CD4-positive, alpha-beta T cell treated with Interleukin-17A for 4 hours (primary cell): ENCODE measurements at places on chromosomes 12 and 14.

DNA sequence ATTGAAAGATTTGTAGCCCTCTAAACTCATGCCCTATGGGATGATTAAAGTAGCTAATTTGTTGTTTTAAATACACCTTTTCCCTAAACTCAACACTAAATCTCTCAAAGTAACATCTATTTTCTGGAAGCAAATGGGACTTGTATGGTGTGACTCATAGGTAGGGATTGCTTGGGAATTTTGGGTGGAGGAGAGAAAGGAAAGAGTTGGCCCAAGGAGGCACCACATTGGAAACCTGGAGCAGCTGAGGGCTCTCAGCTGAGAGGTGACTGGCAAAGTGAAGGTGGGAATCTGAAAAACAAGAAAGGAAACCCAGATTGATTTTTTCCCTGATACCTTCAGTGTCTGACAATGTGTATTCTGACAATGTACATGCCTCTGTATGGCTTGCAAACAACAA lies 114.8 kb upstream of the PRICKLE1 start:
- DNase-seq, result no peak

GRCh38 chr14:20487396-20487725 lies 18.0 kb upstream of the RNASE10 start:
- DNase-seq, result no peak

- no peak for DNase-seq
These were observed 59.9 kb downstream of the LIN7A start for GRCh38 chr12:80877721-80878265.

DNA sequence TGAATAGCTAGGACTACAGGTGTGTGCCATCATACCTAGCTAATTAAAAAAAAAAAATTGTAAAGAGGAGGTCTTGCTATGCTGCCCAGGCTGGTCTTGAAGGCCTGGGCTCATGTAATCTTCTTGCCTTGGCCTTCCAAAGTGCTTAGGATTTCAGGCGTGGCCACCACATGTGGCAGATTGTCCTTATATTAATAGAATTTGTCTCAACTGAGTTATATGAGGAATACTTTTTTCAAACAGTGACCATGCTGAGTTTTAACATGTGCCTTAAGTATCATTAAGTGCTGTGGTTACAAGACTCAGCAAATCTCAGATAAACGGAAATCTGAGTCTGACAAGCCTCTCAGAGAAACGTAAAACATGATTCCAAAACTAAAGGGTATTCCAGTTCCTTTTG lies 83.2 kb upstream of the FERMT2 start:
- DNase-seq, result no peak

- no peak for DNase-seq
These were observed 618.6 kb downstream of the AACS start for GRCh38 chr12:125683748-125684381.

- no peak for DNase-seq
These were observed 21.5 kb upstream of the ALDH2 start for GRCh38 chr12:111745211-111745610.

GRCh38 chr14:75064205-75064567 lies 362 bp upstream of the ACYP1 start:
- no peak for DNase-seq

DNA sequence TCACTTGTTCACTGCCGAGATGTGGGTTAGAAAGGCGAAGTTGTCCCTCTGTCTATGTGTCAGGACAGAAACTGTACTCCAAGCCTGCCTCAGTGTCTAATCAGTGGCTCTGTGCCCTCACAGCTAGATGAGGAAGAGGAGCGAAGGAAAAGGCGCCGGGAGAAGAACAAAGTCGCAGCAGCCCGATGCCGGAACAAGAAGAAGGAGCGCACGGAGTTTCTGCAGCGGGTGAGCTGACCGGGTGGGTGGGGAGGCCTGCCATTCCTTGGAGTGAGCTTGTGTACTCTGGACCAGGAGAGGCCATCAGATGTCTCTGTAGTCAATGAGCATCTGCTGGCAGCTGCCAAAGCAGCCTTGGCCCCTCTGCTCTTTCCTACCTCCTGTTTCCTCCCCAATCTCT lies 33.5 kb downstream of the JDP2 start:
- DNase-seq, result no peak

DNA sequence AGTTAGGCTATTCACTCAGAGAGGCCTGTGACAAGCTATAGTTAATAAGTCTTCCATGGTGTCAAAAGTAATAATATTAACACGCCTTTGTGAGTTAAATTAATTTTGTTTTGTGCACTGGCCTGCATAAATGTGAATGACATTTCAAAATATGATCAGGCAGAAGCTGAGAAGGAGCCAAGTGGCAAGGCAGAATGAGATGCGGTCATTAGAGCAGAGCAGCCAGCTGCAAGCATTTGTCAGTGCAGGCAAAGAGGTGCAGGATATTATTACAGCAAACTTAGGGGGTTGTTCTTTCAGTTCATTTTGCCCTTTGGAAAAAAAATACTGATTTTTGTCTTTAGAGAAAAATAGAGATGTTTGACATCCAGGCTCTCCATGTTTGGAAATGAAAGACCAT lies 364.5 kb downstream of the PAWR start:
- DNase-seq, result no peak

DNA sequence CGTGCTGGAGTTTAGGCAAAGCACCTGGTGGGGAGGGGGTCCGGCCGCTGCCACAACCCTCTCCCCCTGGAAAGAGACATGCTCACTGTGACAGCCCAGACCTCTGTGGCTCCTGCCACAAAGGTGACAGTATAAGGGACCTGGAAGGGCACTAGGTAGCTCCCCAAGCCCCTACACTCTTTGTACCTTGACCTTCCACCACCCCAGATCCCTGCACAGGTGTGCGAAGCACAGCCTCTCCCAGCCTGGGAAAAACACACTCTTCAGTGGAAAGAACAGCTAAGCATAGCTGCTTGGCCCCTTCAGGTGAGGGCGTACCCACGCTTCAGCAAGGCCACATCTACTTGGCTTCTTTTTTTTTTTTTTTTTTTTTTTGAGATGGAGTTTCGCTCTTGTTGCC lies 4.9 kb upstream of the PLA2G1B start:
- no peak for DNase-seq
